ENCODE measurements at places on chromosomes 12 and 14.

- no peak for DNase-seq
Measured at GRCh38 chr12:96044017-96044942, 8.9 kb upstream of the LTA4H start.

DNA sequence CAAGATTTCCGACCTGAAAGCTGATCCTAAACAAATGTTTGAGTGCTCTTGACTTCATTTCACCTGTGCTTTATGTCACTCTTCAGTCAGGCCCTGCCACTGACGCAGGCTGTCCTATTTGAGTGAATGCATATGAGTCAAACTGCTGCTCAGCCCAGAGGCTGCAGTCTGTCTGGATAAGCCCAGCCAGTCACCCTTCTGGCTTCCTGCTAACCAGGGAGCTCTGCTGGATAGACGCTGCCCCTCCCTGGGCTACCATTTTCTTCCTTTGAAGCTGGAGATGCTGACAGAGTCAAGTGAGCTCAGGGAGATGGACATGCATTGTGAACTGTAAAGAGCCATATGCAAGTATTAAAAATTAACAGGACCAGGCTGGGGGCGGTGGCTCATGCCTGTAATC lies 5.1 kb upstream of the TUNAR start:
- peak; percentile 2 for DNase-seq

DNA sequence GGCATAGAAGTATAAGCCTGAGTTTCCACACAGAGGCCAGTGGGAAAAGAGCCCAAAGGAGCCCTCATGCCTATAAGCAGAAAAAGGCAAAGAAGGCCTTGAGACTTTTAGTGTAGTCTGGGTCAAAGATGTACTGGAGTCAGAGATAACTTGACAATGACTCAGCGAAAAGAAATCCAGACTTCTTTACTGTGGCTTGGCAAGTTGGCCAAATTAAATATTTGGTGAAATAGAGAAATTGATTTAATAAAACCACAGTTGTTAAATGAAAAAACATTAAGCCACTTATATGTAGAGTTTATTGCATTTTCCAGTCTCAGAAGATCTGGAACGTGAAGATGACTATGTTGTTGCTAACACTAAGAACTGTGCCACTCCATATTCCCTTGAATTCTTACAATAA lies 105.1 kb downstream of the TMTC3 start:
- no peak for DNase-seq

GRCh38 chr14:90427848-90428426 lies 31.1 kb downstream of the CALM1 start:
- DNase-seq, result no peak

DNA sequence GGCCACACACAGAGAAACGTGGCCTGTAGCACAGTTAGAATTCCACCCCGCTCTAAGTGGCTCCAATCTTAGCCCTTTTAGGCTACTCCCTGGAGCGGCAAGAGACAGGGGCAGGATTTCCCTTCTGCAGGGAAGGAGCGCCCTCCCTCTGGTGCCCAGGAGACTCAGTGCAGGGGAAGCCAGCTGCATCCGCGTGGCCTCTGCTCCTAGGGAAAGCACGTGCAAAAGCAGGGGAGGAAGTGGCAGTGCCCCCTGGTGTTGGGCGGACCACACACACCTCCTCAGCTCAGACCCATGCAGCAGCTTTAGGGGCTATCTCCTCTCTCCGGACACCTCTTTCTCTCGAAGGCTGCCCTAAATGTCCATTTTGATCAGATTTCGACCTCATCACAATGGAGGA lies 50.0 kb downstream of the SPRING1 start:
- peak; percentile 69 for DNase-seq

GRCh38 chr12:82176761-82177490 lies 181.3 kb downstream of the CCDC59 start:
- DNase-seq, result no peak

DNA sequence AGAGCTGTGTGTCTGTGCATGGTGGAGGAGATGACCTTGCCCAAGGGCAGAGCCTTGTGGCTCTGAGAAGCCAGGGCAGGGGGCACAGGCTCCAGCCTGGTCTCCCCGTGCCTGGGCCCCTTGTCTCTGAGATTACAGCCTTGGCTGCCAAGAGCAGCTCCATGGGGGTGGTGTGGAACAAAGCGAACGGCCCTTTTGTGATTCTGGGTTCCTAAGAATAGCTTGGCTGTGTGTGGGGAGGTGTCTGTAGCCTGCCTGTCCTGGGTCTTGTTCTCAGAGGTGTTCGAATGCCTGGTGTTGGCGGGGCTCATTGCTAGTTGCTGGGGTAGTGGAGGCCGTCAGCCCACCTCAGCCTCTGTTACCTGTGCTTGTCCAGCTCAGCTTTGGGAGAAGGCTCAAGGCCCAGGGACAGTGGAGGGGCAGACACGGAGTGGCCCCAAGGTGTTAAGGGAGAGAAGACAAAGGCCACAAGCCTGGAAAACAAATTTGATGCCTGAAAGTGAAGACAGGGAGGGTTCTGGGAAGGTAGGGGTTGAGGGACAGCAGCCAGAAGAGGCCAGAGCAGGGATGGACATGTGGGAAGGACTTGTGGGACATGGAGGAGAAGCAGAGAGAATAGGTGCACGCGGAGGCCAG lies 7.4 kb upstream of the MYH7 start:
- DNase-seq, result no peak

DNA sequence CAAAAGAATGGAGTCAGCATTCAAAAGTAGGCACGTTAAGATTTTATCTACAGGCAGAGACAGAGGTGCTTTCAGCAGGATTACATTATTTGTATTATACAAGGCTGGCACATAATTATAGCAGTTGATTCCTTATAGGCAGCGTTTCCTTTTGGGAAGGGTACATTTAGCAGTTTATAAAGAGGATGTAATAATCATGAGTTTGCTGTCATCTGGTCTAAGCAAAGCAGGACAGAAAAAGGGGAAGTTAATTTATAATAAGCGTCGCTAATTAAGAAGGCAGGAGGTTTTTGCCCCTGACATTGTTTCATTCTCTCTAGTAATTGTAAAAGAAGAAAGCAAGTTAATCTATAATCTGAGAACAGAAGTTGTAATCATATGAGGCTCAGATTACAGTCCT lies 259.9 kb upstream of the MDGA2 start:
- DNase-seq, result no peak

DNA sequence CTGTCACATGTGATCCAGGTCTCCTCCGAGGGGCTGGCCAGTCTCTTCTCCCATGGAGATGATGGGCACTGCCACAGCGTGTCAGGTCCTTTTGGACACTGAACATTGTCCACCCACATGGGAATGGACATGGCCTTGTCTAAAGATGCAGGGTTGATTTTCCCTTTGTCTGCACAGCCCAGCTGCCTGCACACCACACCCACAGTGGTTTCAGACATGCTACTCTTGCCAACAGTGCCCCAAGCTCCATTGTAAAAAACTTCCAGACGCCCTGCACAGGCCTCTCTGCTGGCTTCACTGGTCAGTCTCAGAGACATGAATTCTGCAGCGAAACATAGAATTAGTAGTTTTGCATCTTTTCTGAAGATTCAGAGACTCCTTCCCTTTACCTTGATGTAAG lies 18.5 kb downstream of the CD163 start:
- DNase-seq, result no peak

- no peak for DNase-seq
Measured at GRCh38 chr12:78331753-78332152, 501.1 kb downstream of the NAV3 start.

DNA sequence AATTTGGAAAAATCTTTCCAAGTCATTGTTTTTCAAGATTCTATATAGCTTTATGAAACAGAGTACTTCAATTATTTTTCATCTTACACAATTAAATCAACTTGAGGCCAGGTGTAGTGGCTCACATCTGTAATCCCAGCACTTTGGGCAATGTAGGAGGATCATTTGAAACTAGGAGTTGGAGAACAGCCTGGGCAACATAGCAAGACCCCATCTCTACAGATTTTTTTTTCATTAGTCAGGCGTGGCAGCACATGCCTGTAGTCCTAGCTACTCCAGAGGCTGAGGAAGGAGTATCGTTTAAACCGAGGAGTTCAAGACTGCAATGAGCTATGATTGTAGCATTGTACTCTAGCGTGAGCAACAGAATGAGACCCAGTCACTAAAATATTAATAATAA lies 72.9 kb downstream of the BMP4 start:
- DNase-seq, result no peak

DNA sequence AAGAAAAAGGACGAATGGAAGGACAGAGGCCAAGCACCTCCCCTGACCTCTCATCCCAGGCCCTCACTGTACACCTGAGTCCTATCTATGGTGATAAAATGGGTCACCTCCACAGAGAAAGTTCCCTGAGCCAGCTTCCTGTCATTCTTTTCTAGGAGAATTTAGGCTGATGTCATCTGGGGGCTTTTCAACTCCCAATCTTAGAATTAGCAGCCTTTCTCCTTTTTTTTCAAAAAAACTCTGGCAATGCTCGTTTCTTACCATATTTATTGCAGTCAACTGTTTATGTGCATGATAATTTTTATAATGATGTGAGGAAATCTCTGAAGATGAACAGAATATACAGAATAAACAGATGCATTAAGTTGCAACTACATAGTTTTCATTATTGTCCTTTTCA lies 177.6 kb downstream of the SNAPC1 start:
- no peak for DNase-seq

DNA sequence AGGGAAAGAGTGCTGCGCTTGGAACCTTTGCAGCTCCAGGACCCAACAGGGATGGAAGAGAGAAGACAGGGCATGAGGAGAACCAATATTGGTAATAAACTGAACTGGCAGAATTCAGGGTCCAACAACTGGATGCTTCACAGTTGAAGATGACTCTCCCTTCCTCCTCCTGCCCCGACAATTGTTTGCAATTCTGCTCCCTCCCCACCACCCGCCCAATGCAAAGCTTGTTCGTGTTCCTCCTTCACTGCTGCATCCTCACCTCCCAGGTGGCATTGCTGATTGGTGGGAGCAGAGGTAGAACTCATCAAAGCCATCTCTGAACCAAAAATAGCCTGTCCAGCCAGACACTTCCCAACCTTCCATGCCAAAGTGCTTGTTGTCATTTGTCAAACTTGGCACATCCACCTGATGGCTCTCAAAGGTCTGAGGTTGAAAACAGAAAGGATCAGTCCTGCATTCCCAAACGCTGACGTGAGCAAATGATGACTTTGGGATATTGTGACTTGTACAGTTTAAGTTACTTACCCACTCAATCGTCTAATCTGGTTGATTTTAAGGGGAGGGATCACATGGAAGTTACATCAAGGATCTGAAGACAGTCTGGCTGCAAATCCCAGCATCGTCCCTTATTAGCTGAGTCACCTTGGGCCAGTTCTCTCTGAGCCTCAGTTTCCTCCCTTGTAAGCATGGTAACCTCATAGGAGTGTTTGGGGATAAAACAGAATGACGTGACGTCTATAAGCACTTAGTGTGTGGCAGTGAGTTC lies 242.6 kb upstream of the CRY1 start:
- no peak for DNase-seq

DNA sequence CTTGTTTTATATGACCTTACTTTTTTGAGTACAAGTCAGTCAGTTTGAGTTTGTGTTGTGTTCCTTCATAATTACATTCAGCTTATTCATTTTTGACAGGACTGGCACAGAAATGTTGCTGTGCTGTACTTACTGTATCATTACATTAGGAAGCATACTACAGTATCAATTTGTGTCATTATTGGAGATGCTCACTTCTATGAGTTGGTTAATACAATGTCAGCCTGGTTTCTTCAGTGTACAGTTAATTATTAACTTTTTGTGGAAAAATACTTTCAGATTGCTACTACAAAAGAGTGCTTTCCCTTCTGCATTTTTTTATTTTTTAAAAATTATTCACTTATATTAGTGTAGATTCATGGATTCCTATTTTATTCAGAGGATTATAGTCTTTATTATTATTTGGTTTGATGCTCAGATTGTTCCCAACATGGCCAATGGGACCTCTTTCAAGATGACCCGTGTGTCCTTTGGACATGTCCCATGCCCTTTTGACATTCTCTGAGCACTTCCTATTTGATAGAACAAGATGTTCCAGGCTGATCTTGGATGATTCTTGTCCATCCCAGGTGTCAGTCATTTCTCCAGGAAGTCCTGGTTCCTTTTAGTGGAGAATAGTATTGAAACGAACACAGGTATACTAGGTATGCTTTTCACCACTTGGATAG lies 66.6 kb downstream of the MON2 start:
- DNase-seq, result no peak

GRCh38 chr12:77925536-77926108 lies 94.9 kb downstream of the NAV3 start:
- DNase-seq, result peak; percentile 94

- DNase-seq, result no peak
Measured at GRCh38 chr14:92651758-92652406, 96.5 kb downstream of the LGMN start.

GRCh38 chr14:51972566-51972965 lies 16.8 kb upstream of the RTRAF start:
- DNase-seq, result no peak

- no peak for DNase-seq
Measured at GRCh38 chr14:103560691-103561090, 1.8 kb downstream of the BAG5 start.

DNA sequence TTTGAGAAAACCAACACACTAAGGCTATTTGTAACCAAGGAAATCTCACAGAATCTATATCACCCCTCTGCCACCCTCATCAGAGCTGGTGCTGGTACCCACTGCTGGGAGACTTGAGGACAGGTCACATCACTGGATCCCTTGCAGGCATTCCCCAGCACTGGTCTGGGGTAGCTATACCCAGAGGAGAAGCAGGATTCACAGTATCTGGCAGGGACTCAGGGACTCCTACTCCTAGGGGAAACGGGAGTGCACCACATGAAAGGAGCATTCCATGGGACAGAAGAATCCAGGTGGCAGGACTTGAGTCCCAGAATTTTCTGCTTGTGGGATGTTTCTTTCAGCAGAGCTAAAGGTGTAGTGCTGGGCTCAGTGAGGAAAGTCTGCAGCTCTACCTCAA lies 223.2 kb downstream of the ADGRD1 start:
- DNase-seq, result no peak

DNA sequence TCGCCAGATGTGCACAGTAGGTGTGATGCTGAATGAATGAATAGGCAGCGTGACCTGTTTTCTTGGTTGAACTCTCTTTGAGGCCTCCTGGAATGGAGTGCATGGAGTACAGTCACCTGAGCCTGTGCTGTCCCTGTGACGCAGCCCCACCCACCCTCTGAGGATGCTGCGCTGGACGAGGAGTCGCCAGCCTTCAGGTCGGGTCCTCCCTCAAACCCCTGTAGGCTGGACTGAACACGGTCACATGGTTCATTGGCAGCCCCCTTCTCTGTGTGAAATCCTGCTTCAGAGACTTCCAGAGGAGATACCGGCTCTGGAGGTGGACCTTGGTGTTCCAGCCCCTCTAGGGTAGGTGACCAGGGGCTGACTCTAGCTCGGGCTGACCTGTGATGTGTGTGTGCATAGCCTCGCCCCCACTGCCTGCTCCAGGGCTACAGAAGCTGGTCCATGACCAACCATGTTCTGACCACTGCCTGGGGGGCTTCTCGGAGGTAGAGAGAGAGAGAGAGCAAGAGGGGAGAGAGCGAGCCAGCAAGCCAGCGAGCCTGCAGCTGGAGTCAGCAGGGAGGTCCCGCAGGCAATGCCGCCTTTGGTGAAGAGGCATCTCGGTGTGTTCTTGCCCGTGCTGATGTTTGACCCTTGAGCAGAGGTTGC lies 158.0 kb upstream of the RTL1 start:
- DNase-seq, result no peak

GRCh38 chr14:100156776-100157175 lies 2.7 kb downstream of the DEGS2 start:
- DNase-seq, result no peak

- no peak for DNase-seq
Measured at GRCh38 chr14:71049435-71050133, 142.3 kb downstream of the PCNX1 start.

GRCh38 chr14:105855246-105855892 lies 329.0 kb downstream of the TMEM121 start:
- no peak for DNase-seq
